BE2C (cell line): ENCODE measurements at places on chromosomes 5 and 9.

GRCh38 chr9:124723352-124723751, 47.8 kb downstream of the NR6A1 start:
- DNase-seq, result no peak

GRCh38 chr9:88536951-88537760, 2.2 kb downstream of the NXNL2 start:
- DNase-seq, result no peak

DNA sequence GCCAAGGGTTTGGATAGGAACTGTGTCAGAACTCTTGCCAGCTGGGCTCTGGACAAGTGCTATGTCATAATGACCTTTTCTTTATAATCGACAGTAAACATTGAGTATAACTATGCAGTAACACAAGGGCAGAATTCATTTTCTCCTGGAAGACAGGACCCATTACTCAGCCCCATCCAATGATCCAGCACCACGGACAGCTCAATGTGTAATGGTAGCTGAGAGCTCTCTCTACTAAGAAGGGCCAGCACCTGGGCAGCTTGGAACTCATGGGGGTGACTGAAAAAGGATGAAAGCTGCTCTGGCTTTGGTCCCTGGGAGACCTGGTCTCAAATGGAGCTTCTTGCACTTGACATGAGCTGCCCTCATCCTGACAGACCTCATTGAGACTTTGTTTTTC, 347.8 kb downstream of the TRIM32 start:
- no peak for DNase-seq

- DNase-seq, result peak; percentile 44
These were observed 46.5 kb upstream of the ASTN2 start for GRCh38 chr9:117461386-117461785.

DNA sequence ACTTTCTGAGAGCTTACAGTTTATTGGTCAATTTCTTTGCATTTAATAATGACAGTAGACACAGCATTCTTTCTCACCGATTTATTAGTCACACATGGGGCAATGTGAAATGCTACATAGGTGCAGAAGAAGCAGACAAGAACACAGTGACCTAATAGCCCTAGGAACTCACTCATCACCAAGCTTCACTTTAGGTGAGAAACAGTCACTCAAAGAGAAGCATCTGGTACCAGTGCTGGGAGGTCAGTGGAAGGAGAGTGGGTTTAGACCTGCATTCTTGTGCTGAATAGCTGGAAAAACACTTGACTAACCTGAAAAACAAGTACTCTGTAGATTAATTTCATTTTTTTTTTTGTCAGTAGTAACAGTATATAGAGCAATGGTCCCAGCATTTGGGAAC, 179.6 kb downstream of the GRIA1 start:
- no peak for DNase-seq

DNA sequence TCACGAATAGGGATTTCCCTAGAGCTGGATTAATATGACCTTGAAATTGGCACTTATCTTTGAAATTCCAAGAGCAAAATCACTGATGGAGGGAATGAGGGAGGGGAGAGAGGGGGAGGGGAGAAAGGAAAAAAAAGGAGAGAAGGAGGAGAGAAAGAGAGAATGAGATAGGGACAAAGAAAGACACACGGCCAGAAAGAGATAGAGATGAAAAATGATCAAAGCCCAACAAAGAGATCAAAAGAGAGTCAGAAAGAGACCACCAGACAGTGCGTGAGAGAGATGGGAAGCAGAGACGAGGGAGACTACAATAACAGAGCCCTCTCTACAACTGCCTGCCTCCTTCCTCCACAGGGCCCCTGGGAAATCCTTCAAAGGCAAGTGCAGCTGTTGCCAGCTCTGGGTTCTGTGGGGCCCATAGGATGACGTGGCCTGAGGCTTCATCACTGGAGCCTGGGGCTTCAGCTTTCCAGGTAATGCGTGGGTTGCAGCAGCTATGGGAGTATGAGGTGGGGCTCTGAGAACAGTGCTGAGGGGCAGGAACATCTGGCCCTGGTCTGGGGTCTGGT, 58.3 kb upstream of the SHB start:
- peak; percentile 26 for DNase-seq

- DNase-seq, result no peak
These were observed 49.8 kb upstream of the AFAP1L1 start for GRCh38 chr5:149221731-149222342.

GRCh38 chr5:141040093-141040770, 10.9 kb upstream of the PCDHB1 start:
- DNase-seq, result peak; percentile 90

- DNase-seq, result no peak
These were observed 9.6 kb downstream of the KIF2A start for GRCh38 chr5:62315376-62316175.

GRCh38 chr9:95494416-95495371, 22.1 kb downstream of the PTCH1 start:
- peak; percentile 80 for DNase-seq

- no peak for DNase-seq
These were observed 72.0 kb upstream of the SAP30L start for GRCh38 chr5:154373729-154374179.

DNA sequence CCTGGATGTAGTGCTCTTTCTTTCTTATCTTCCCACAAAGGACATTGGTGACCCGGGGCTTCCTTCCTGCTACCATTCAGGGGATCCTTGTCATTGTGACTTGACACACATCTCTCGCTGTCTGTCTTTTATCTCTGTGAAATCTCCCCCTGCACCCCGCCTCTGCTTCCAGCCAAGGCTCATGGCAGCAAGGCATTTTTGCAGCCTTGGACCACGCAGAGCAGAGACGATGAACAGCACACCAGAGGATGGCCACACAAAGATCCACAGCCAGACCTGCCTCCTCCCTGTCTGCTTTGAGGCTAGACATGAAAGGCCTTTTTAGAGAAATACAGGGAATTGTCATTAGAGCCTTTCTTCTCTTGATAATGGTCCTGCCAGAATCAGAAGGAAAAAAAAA, 549.1 kb downstream of the CDK5RAP2 start:
- no peak for DNase-seq

GRCh38 chr5:60538426-60538825, 161.5 kb downstream of the DEPDC1B start:
- DNase-seq, result no peak

GRCh38 chr5:169104937-169105494, 195.9 kb downstream of the SLIT3 start:
- no peak for DNase-seq

- no peak for DNase-seq
These were observed 732.2 kb upstream of the ZNF608 start for GRCh38 chr5:125478599-125478998.

GRCh38 chr5:118551716-118552115, 436.6 kb downstream of the DTWD2 start:
- DNase-seq, result no peak

DNA sequence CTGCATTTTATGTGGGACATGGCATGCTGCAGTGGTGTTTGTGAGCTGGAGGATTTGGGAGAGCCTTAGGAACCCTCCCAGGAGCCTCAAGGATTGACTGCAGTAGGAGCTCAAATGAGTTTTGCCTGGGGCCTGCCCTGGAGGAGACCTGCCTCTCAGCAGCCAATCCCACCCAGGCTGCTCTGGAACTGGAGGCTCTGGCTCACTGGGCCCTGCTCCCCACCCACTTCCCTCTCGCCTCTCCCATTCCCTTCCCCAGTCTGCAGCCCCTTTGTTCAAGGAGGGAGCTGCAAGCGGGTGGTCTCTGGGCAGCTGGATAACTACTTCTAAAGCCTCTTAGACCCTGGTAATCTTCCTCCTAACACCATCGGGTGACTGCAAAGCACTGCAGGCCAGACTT, 24.2 kb downstream of the KCNIP1 start:
- DNase-seq, result no peak

- no peak for DNase-seq
These were observed 95.2 kb upstream of the PHF24 start for GRCh38 chr9:34862836-34863235.

DNA sequence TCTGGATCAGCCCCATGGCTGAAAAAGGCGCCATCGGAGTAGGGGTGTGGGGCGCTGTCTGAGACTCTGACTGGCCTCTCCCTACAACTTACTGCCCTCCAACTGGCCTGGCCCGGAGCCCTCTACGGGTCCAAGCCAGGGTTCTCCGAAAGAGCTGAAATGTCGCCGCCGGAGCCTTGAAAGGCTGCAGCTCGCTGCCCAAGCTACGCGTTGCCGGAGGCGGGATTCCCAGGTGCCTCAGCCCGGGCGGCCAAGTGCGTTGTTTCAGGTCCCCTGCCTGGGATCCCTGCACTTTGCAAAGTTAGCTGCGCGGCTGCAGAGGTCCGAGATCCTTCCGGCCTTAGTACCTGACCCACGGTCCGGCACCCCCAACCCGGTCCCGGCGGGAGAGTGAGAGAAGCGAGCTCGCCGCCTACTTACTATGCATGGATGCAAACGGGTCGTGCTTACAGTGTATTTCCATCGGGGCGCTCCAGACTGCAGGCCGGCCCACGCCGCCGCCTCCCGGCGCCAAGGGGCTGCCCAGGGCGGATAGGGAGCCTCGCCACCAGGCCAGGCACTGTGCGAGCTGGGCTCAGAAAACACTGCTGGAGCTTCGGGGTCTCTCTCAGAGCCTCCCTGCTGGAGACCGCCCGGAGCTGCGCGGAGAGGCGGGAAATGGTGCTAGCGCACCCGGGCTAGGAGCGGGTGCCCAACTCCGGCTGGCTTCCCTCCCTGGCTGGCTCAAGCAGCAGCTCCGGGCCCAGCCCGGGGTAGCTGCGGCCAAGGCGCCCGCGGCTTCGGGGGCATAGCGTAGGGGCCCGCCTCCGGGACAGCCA, 7.7 kb downstream of the PAX5 start:
- peak; percentile 56 for DNase-seq

GRCh38 chr5:89989776-89990175, 419.8 kb downstream of the CETN3 start:
- no peak for DNase-seq

- DNase-seq, result peak; percentile 83
These were observed 213.3 kb downstream of the SEMA6A start for GRCh38 chr5:116361171-116361967.

GRCh38 chr5:115559524-115559923, 14.9 kb upstream of the FEM1C start:
- DNase-seq, result no peak
